Calu3 (cell line): ENCODE measurements at places on chromosomes 7 and 10.
A peak's percentile ranks its signal among the peaks of the same experiment; 100 is the strongest.

GRCh38 chr10:6069081-6069931 lies 7.1 kb upstream of the IL2RA start:
- no peak for DNase-seq

- no peak for DNase-seq
Observed at GRCh38 chr7:80294346-80294745, 159.7 kb downstream of the GNAI1 start.

- no peak for DNase-seq
Observed at GRCh38 chr10:49237985-49238384, 49.8 kb upstream of the TMEM273 start.

GRCh38 chr10:7196284-7196683 lies 214.6 kb downstream of the SFMBT2 start:
- DNase-seq = no peak

DNA sequence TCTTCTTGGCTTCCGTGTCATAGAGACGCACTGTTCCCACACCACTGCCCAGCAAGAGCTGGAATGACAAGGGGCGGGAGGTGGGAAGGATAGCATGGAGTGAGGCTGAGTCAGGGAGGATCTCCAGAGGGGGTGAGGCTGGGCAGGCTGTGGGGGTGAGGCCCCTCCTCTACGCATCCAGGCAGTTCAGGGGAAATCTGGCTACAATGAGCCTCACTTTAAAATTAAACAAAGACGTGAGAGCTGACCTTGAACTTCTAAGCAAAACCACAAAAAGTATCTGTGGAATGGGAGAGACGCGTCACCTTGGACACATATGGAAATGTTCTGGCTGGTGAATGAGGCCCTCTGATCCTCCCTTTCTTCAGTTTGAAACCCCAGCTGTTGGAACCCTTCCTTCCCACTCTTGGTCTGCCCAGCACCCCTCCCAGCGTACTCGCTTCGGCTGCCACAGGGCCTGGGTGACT lies 17.7 kb downstream of the WDR91 start:
- no peak for DNase-seq

- DNase-seq = no peak
Observed at GRCh38 chr7:114944745-114945625, 23.1 kb downstream of the MDFIC start.

DNA sequence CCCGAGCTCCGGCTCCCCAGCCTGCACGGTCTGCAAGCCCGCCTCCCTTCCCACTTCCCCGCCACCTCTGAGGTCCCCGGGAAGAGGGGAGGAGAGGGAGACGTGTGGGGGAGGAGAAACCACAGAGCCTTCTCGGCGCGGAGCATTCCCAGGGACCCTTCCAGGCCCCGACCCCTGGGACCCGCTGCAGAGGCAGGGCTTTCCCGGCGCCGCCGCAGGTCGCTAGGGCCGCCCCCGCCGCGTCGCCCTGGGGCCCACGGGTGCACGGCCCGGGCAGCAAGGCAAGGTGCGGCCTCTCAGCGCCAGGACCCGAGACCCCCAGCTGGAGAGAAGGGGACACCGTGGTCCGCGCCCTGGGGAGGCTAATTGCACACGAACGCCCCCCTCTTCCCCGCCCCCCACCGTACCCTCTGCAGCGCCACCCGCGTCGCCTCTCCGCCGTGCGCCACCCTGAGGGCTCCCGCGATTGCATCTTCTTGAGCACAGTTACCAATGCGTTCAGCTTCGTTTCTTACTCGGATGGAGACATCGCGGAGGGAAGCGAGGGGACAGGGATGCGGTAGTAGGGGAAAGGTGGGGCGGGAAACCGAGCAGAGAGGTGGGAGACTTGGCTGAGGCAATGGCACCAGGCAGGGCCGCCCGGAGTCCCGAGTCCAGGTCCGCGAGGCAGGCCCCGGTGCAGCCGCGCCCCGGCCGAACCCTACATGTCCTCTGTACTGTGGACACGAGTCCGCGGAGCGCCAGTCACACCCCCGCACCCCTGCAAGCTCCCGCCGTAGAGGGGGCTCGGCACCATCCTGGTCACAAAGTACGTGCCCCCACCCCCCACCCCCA lies 28.9 kb downstream of the SKIDA1 start:
- peak; percentile 53 for DNase-seq

DNA sequence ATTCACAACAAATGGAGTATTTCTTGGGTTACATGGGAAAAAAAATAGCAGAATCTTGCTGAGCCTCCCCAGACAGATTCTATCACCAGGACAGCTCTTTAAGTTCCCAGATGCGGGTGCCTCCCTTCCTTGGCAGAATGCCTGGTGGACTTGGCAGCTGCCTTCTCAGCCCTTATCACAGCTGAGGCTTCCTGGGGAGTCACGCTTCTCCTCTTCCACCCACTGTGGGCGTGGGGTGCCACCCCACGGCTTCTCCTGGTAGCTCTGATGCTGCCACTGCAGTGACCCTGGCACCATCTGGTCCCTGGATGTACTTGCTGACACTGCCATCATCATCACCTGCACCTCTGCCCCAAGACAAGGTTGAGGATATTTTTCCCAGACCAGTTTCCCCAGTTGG lies 16.2 kb upstream of the NME8 start:
- peak; percentile 37 for DNase-seq

DNA sequence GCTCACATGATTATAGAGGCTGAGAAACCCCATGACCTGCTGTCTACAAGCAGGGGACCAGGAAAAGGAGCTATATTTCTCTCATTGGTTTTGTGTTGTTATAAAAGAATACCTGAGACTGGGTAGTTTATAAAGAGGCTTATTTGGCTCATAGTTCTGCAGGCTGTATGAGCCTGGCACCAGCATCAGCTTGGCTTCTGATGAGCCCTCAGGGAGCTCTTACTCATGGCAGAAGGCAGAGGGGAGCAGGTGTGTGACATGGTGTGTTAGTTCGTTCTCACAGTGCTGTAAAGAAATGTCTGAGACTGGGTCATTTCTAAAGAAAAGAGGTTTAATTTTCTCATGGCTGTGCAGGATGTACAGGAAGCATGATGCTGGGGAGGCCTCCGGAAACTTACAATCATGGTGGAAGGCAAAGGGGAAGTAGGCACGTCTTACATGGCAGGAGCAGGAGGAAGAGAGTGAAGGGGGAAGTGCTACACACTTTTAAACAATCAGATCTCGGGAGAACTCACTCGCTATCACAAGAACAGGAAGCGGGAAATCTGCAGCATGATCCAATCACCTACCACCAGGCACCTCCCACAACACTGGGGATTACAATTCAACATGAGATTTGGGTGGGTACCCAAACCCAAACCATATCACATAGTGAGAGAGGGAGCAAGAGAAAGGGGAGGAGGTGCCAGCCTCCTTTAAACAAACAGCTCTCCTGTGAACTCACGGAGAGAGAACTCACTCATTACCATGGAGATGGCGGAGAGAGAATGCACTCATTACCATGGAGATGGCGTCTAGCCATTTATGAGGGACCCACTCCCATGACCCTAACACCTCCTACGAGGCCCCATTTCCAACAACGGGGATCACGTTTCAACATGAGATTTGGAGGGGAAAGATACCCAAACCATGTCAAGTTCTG lies 133.4 kb downstream of the JCAD start:
- no peak for DNase-seq

DNA sequence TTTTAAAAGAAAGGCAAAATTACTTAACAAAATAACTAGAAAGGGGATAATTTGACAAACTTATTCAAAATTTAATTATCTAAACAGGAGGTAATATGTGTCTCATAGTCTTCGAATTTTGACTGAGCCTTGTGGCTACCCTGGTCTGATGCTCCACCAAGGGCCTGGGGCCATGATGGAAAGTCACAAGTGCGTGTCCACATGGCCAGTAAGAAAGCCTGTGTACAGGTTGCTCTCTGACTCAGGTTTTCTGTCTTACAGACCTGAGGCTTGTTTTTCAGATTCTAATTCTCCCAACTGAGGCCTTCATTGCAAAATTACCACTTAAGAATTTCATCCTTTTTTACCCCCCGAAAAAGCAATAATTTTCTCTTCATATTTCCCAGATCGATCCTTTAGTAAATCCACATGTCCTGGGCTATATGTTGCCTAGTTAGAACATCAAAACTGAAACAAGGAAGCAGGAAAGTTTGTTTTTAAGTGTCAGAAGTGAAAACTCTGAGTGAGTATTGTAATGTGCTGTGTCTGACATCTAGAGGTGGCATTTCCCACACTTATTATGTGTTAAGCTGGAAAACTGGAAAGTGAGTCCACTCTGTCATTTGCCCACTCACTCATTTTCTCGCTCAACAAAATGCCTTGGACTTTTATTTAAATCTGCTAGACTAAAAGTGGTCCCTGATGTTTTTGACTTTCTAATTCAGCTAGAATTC lies 10.0 kb downstream of the CYP3A43 start:
- no peak for DNase-seq

DNA sequence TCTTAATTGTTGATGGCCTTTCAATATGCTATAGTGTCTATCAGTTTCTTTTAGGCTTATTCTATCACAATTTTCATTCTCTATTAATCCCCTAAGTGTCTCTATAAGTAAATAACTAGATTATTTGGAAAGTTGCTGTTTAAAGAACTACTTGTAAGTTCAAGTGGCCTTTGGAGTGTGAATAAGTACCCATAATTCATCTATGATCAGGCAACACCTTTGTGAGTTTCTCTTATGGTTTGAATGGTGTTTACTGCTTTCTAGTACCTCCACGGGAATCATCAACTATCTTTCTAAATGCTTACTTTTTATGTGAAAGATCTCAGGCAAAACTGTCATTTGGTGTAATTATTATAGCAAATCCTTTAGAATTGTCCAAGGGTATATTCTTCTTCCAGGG lies 166.7 kb downstream of the POU6F2 start:
- DNase-seq = no peak

- DNase-seq = no peak
Observed at GRCh38 chr7:113013761-113014449, 72.7 kb downstream of the GPR85 start.

GRCh38 chr10:78351283-78351682 lies 317.6 kb downstream of the RPS24 start:
- DNase-seq = no peak

- no peak for DNase-seq
Observed at GRCh38 chr7:30170476-30171205, 35.9 kb downstream of the MTURN start.

GRCh38 chr7:3188946-3189345 lies 112.1 kb upstream of the SDK1 start:
- no peak for DNase-seq
